ENCODE measurements at places on chromosomes 12 and 14.

GRCh38 chr14:27712364-27712763 is 1054.2 kb upstream of the FOXG1 start:
- no peak for DNase-seq

DNA sequence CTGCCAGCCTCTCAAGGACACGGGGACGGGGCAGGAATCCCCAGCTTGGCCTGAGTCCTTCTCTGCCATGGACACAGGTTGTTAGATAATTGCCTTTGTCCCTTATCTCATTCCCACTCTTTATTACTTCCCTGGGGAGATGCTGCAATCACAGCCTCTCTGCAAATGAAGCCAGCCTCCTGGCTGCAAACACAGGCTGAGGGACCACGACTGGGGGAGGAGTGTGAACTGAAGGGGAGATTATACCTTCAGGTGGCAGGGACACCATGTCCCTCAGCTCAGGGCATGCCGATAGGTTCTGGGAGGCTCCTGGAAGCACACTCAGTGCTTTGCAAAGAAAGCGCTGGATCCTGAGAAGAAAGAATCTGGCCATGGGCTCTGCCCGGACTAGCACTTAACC is 16.1 kb upstream of the CHGA start:
- no peak for DNase-seq

GRCh38 chr14:48710133-48710532 is 876.0 kb downstream of the RPS29 start:
- no peak for DNase-seq

DNA sequence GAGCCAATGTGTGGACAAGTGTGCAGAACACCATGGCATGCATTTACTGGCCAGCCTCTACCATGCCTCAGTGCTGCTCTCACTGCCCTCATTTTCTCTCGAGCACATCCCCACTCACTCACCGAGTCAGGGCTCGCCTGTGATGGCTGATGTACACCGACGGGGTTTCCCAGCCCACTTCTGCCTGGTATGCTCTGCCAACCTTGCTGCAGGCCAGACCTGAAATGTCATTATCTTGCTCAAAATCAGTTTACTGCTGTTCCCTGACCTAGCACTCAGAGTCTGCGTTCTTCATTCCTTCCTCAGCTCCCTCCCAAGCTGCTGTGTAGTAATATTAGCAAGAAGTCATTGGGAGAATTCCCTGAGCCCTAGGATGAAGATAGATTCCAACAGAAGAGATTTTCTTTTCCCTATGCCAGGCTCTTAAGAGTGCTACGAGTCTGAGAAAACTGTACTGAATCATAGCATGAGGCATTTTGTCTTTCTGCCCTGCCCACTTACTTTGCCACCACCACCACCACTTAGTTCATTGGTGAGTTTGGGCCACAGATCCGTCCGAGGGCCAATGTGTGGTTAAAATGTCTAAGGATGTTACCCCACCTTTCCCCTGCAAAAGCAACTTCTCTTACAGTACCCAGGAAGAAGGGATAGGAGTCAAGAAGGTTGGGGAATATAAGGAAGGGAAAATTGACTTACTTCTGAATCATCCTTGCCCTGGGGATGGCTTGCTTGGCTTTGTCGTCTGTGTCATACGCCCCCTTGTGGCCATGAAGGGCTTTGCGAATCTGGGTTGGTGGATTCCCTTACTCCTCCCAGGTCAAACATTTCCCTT is 51.0 kb downstream of the BMAL2 start:
- DNase-seq = peak; percentile 78

DNA sequence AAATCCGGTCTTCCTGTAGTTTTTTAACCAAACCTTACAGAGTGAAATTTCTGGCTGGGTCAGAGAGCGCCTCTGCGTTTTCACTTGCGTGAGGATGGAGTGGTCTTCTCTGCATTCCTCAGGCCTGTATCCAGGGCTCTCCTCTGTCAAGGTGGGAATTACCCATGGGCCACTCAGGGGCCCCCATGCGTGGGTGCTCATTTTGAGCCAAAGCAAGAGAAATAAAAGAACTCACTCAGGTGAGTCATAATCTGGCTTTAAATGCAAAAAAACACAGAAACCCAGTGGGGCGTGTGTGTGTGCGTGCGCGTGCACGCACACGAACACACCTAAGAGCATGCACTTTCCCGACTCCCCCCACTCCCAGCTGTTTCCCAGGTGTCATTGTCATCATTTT is 104.0 kb upstream of the PWP1 start:
- DNase-seq = no peak

- DNase-seq = no peak
These were observed 167.1 kb upstream of the ARHGAP5 start for GRCh38 chr14:31909977-31910376.

DNA sequence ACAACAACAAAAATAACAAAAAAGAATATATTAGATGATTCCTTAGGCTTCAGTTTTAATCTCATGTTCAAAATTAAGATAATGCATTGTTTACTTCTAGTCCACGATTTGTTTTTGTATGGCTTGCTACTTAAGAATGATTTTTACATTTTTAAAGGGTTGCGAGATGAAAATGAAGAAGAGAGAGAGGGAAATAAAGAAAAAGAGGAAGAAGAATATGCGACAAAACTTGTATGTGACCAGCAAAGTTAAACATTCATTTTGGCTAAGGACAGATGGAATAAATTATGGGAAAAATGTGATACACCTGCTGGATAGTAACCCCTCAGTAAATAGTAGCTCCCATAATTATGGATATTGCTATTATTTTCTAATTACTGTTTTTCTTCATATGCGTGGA is 1.2 kb upstream of the GIT2 start:
- DNase-seq = no peak

DNA sequence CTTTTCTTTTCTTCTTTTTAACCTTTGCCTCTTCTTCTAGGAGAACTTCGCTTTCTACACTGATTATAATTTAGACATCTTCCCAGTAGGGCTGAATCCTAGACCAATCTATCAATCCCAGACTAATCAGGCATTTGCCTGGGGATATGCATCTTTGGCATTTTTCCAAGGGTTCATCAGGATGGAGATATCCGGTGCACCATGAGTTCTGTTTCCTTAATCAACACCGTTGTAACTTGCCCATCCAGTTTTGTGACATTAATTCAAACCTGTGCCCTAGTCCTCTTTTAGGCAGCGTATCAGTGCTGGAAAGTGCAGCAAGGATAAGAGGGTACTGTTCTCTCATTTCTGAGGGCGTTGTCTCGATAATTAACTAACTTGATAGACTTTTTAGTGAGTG is 617 bp upstream of the MGP start:
- DNase-seq = no peak

DNA sequence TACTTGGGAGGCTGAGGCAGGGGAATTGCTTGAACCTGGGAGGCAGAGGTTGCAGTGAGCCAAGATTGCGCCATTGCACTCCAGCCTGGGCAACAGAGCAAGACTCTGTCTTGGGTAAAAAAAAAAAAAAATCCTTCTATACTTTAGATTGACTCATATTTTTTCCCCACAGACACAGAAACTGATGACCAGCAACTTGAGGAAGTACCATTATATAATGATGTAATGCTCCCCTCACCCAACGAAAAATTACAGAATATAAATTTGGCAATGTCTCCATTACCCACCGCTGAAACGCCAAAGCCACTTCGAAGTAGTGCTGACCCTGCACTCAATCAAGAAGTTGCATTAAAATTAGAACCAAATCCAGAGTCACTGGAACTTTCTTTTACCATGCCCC is 24.3 kb upstream of the SNAPC1 start:
- no peak for DNase-seq

GRCh38 chr12:105978276-105978675 is 160.5 kb downstream of the NUAK1 start:
- DNase-seq = no peak

GRCh38 chr12:67662910-67663538 is 14.5 kb downstream of the DYRK2 start:
- no peak for DNase-seq

- no peak for DNase-seq
These were observed 18.3 kb upstream of the OXA1L start for GRCh38 chr14:22748206-22748605.

GRCh38 chr14:100409651-100410050 is 86.5 kb downstream of the SLC25A47 start:
- DNase-seq = no peak

DNA sequence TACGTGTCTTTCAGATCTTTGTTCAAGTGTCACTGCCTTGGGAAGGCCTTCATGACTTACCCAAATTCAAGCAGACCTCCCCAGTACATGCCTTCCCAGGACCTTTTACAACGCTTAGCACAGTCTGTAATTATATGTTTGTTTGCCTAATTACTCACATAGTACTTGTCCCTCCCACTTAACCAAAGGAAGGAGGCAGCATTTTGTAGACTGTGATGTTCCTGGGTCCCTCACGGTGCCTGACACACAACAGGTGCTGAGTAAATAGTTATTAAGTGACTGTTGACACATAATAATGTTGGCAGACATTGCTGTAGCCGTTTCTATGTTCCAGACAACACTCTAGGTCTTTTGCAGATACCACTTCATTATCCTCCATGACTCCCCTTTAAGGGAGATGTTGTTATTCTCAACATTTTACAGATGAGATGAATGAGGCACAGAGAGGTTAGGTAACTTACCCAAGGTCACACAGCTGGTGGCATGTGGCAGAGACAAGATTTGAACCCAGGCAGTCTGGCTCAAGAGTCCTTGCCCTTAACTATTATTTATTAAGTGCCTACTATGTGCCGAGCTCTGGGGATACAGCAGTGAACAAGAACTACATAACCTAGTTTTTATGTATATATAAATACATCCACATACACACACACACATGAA is 130.7 kb downstream of the PHETA1 start:
- DNase-seq = no peak

- DNase-seq = no peak
These were observed 45.6 kb downstream of the MSRB3 start for GRCh38 chr12:65324056-65324455.

- DNase-seq = no peak
These were observed 10.4 kb upstream of the FBLN5 start for GRCh38 chr14:91957876-91958313.

GRCh38 chr12:104680070-104680469 is 223.3 kb downstream of the CHST11 start:
- DNase-seq = peak; percentile 49

GRCh38 chr12:21155522-21156351 is 24.7 kb downstream of the SLCO1B1 start:
- DNase-seq = no peak

DNA sequence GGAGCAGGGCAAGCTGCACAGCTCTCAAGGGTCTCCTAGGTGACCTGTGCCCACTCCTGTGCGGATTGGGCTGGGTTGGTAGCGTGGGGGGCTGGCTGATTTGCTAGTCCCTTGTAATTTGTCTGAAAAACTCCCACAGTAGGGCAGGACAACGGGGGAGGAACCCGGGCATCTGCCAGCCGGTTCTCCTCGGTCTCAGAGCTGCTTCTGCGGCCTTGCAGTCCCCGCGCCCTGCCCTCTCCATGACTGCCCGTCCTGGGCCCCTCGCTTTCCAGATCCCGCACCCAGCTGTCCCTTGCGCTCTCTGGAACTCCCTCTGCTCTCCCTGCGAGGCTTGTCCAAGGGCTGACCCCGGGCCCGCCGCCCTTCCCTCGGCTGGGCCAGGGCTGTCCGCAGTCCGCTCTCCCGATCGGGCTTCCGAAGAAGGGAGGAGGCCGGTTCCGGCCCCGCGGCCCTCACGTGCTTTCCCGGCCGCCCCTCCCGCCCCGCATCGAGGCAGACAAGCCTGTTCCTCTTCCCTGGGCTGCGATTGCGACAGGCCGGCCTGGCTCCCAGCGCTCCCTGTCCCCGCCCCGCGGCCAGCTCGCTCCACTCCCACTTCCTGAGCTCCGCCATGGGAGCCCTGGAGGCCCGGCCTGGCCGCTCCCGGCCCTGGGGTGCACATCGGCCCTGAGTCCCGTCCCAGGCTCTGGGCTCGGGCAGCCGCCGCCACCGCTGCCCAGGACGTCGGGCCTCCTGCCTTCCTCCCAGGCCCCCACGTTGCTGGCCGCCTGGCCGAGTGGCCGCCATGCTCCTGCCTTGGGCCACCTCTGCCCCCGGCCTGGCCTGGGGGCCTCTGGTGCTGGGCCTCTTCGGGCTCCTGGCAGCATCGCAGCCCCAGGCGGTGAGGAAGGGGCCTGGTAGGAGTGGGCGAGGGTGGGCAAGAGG is at the start of gene LTBR:
Gene LTBR, plus strand, starts transcription at position 591 of the 927 bp plus-strand sequence. Its CDS starts 197 bp downstream, at position 788.
- DNase-seq = peak; percentile 31

GRCh38 chr14:61462566-61463193 is 141.3 kb downstream of the PRKCH start:
- DNase-seq = no peak

DNA sequence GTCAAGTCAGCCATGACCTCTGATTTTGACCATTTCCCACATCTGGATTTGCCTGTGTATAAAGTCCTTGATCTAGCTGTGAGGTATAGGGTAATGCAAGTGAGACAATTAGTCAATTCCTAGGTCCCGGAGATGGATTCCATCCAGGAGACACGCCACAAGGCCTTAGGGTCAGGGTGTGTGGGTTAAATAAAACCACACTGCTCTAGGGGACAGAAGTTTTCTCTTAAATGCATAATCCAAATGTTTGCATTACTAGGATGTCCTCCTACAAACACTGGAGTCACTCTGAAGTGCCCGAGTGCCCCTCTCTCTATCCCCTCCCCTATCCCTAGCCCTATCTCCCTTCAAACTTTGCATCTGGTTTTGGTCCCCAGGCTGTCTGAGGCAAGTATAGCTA is 26.8 kb downstream of the LRIG3 start:
- DNase-seq = no peak

- no peak for DNase-seq
These were observed 187.1 kb downstream of the KICS2 start for GRCh38 chr12:64034901-64035576.

DNA sequence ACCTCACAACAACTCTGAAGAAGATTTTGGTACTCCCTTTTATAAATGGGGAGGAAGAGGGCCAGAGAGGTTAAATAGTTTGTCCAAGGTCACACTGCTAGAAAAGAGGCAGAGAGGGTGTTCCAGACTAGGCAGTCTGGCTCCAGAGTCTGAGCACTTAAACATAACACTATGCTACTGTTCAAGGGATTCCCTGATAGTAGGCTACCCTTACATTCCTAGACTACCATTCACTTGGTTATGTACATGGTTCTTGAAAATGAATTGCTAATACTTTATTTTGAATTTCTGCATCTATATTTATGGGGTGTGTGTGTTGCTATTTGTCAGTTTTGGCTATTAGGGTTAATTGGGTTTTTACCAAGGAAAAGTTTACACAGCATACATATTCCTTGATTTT is 7.2 kb downstream of the GNS start:
- DNase-seq = no peak

- no peak for DNase-seq
These were observed 52.9 kb upstream of the OXA1L start for GRCh38 chr14:22713631-22713950.

Measured in activated CD4-positive, alpha-beta T cell treated with anti-CD3 and anti-CD28 coated beads for 48 hours (primary cell).